ENCODE measurements at places on chromosomes 12 and 14.

- DNase-seq, result no peak
These were observed 201.0 kb downstream of the SLC25A21 start for GRCh38 chr14:36971263-36971855.

DNA sequence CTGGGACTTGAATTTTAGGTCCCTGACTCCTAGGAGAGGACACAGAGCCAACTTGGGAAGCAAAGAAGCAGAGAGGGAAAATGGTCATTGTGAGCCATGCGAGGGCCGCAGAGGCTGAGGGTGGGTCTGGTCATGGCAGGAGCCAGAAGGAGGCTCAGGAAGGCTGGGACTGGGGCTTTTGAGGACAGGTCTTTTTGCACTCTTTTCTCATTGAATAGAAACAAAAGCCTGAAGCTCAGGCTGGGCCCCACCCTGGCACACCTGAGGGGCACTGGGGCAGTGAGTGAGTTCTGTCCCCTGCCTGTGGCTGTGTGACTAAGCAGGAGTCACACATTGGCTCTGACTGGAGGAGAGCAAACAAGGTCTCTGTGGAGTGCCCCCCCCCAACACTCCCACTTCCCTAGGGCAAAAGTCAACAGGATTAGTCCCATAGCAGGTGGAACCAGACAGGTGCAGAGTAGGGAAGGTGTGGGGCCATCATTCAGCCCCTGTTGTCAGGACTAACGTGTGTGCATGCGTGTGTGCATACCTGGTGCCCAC lies 2.8 kb downstream of the KRT7 start:
- no peak for DNase-seq

DNA sequence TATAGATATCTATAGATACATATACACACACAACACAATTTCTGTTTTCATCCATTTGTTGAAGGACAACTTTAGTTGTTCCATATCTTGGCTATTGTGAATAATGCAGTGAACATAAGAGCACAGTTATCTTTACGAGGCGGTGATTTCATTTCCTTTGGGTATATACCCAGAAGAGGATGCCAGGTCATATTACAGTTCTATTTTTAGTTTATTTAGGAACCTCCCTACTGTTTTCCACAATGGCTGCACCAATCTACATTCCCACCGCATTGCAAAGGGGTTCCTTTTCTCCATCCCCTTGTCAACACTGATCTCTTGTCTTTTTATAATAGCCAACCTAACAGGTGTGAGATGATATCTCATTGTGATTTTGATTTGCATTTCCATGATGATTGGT lies 143.4 kb upstream of the ARHGAP5 start:
- no peak for DNase-seq

DNA sequence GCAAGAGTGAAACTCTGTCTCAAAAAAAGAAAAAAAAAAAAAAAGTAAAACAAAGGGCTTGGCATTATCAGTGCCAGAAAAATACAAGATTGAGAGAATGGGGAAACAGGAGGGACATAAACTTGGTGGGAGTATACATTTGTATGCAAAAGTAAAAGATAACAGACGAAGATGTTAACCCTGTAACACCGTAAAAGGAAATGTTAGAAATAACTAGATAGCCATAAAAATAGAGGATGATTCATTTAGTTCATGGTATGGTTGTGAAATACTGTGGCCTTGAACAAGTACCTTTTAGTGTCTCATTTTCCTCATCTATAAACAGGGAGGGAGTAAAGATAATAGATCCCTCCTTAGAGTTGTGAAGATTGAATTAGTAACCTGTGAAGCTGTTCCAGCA lies 33.3 kb downstream of the ATP2A2 start:
- DNase-seq, result no peak

DNA sequence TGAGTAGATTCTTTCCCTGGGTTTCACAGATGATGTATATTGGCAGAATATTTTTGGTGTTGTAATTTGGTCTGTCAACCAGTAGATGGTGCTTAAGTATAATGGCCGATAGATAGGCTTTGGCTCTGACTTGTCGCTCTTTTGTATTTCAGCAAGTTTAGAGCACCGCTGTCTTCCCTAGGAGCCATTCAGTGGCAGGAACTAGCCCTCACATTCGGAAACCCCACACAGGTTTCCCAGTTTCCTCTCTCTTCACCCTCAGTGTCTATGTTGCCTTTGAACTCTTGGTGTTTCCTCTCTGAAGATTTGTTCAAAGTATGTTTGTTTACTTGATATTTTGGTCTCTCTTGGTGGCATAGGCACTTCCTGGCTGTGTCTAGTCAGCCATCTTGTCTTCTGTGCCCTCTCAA lies 102.2 kb downstream of the GPHN start:
- no peak for DNase-seq

- no peak for DNase-seq
These were observed 325 bp downstream of the CRIP1 start for GRCh38 chr14:105486974-105487448.

Measured in epithelial cell of proximal tubule (primary cell).